ELF-1 (cell line): ENCODE measurements at places on chromosomes 2 and 18.

- DNase-seq = no peak
Observed at GRCh38 chr2:47062681-47063537, 92.2 kb downstream of the STPG4 start.

DNA sequence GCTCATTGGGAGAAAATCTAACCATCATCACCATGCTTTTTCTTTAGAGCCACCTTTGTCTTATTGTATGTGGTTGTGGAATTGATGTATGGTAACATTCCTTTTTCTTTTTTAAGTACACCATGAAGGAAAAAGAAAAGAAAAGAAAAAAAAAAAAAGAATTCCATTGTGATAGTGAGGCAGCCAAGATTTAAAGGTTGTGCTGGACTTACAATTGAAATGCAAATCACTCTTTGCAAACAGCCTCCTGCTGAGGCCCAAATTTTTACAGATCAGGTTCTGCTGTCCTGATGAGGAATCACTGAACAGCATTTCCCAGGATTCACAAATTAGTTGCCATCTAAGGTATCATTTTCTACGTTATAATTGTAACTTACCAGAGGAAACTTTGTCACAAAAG is 1101.0 kb upstream of the FANCL start:
- no peak for DNase-seq

DNA sequence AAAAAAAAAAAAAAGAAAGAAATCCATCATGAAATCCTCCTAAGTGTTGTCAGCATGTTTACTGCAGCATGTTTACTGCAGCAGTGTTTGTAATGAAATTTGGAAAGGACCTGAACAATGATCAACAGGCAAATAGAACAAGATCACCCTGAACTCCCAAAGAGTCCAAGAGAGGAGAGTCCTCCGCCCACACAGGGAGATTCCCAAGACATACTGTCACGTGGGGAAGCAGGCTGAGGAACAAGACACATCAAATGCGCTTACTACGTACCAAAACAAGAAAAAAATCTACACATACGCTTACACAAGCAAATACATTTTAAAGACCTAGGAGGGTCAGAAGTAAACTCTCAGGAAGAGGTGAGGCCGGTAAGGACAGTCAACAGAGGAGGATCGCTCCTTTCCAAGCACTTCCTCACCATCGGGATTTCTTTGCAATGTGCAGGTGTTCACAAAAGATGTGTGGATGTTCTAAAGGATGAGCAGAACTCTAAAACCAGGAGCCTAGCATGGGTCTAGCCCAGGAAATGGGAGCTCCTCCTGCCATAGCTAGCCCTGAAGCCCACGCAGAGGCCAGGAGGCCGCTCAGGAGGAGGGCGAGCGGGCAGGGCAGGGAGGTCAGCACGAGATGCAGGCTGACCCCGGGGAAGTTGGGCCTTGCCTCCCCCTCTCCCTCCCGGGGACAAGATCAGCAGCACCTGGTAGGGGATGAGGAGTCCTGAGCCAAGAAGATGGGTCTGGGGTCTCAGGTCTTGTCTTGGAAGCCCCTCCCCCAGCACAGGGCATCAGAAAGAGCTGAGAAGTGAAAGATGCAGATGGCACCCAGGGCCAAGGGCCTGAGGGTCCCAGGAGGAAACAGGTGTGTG is 66.4 kb downstream of the ZNF516 start:
- no peak for DNase-seq

- DNase-seq = no peak
Observed at GRCh38 chr2:64972876-64973275, 16.3 kb upstream of the SLC1A4 start.

- no peak for DNase-seq
Observed at GRCh38 chr2:130818809-130819208, 17.9 kb upstream of the ARHGEF4 start.

- no peak for DNase-seq
Observed at GRCh38 chr2:112147382-112148168, 9.4 kb downstream of the FBLN7 start.

DNA sequence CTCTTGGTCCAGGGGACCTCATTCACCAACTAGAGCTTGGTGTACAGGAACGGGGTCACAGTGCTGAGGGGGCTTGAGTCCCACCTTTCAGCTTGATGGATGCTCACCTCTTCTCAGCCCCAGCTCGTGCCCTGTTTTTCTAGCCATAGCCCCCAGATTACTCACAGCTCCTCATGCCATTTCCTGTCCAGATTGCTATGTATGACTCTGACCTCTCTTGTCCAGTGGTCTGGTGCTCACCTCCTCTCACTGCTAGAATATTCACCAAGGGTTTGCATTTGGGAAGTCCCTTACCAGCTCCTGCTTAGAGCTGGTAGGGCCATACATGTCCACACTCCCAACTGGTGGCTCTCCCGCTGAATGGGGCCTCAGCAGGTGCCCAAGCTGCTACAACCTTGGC is 5.9 kb downstream of the LBX2 start:
- no peak for DNase-seq

GRCh38 chr18:27540111-27540510 is 355.0 kb upstream of the CHST9 start:
- peak; percentile 66 for DNase-seq

GRCh38 chr2:229596796-229597195 is 117.6 kb downstream of the DNER start:
- no peak for DNase-seq

- DNase-seq = no peak
Observed at GRCh38 chr2:15554525-15555218, 6.5 kb downstream of the NBAS start.

DNA sequence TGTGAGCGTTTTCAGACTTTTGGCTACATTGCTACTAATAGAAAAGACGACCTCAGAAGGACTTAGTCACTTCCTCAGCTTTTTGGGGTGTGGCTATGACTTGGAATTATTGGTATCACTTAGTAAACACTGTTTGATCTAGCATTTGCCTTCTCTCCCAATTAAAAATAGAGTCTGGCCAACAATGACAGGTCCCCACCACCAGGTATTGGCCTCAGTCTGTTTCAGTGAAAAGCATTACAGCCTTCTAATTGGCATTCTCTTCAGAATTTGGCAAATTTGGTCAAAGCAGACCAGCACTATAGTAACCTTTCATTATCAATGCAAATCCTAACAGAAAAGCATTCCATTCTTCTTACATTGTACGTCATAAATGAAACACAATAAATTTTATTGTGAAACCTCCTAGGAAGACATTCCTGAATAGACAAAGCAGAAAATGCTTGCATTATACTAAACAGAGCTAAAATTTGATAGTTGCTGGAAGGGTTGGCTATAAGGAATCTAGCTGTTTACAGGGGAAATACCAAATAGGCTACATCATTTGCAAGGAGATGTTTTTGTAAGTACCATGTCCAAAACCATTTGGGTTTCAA is 613.9 kb downstream of the IRS1 start:
- no peak for DNase-seq

DNA sequence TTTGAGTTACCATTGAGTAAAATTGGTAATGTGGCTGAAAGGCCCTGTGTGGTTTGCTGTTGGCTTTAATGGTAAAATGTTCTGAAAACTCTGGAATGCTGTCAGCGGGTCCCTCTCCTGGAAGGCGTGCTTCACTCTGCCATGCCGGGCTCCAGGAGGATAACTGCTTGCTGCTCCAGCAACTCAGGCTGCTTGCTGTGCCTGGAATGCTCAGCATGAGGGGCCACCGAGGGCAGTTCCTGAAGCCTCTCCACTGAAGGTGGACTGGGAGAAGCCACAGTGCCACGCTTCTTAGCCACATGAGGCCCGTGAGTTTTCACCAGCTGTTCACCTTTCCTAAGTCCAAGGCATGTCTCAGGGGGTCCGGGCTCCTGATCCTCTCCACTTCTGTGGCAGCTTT is 90.4 kb upstream of the FAM110C start:
- DNase-seq = peak; percentile 21

DNA sequence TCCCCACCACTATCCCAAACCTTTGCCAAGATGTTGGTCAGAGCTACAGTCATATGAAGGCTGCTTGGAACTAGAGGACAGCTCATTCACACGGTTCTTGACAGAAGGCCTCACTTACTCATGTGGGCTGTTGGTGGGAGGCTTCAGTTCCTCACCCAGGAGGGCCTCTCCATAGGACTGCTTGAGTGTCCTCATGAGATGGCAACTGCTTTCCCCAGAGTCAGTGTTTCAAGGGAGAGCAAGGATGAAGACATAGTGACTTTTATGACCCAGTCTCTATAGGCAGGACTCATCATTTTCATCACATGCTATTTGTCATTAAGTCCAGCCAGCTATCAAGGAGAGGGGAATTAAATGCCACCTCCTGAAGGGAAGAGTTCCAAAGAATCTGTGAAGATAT is 33.4 kb upstream of the OLA1 start:
- DNase-seq = no peak

DNA sequence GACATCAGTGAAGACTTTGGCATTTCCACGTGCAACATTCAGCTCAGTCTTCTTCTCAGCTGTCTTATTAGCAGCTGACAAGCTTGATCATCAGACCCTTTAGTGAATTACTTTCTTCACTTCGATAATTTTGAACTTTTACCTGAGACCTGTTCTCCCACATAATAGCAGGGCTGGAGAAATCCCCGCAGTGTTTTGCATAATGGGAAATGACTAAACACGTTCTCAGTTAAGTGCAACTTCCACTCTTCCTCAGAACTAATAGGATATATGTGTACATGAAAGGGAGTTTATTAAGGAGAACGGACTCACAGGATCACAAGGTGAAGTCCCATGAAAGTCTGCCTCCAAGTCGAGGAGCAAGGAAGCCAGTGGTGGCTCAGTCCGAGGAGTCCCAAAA is 28.8 kb upstream of the MBP start:
- DNase-seq = no peak

- DNase-seq = no peak
Observed at GRCh38 chr2:9284521-9285297, 78.1 kb downstream of the ASAP2 start.

DNA sequence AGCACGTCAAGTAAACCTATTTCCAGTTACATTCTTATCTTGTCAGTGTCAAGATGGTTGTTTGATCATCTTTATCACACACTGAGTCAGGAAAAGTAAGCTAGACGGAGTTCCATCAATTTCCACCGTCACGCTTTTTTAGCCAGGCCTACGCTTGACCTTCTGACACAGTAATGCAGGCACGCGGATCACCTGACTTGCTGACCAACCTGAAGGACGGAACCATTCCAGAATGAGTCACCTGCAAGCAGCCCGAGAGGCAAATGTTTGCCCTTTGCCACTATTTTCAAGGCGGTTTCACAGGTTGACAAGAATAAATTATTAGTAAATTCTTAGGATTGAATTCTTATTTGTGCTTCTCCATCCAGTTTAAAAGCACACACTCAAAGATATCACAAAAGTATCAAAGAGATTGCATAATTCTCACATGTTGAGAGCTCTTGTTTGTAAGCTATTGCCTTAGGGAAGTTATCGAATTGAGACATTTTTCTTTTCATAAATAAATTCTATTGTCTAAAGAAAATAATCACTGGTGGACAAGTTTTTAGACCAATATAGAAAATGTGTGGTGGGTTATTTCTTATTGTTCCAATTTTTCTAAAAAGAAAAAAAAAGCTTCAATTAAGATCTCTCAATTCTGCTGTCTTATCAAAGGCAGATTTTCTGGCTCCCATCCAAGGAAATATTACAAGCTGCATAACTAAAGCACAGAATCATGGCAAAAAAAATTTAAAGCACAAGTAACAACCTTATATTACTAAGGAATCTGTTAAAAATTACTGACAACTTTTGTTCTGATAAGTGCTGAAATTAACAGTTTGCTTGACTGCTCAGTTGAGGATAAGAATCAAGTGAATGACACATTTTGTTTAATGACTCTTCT is 31.9 kb downstream of the UXS1 start:
- DNase-seq = no peak

DNA sequence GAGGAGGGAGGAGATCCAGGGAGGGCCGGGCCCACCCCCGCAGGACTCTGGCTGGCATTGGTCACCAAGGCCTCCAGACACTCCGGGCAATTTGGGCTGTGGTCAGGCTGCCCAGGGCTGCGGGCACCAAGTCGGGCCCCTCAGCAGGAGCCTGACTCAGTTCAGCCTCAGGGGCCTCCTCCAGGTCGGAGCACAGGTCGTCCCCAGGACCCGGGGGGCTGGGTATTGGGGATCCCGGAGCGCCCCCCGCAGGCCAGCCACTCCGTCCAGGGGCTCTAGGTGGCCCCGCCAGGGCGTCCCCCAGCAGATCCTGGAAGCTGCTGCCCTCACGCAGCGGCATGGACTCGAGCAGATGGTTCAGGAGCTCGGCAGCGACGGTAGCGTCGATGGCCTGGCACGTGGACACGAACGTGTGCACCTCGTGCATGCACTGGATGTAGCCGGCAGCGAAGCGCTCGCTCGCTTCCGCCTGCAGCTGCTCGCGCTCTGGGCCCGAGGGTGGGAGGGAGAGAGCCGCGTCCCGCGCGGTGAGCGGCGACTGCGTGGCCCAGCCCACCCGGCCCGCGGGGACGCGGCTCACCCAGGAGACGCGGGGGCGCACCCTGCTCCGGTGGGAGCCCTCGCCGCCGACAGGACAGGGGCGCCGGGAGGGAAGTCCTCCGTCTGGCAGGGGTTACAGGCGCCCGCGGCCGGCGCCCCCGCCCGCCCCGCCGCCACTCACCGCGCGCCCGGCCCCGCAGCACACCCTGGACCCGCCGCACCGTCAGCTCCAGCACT is 884 bp downstream of the HES6 start:
- no peak for DNase-seq

DNA sequence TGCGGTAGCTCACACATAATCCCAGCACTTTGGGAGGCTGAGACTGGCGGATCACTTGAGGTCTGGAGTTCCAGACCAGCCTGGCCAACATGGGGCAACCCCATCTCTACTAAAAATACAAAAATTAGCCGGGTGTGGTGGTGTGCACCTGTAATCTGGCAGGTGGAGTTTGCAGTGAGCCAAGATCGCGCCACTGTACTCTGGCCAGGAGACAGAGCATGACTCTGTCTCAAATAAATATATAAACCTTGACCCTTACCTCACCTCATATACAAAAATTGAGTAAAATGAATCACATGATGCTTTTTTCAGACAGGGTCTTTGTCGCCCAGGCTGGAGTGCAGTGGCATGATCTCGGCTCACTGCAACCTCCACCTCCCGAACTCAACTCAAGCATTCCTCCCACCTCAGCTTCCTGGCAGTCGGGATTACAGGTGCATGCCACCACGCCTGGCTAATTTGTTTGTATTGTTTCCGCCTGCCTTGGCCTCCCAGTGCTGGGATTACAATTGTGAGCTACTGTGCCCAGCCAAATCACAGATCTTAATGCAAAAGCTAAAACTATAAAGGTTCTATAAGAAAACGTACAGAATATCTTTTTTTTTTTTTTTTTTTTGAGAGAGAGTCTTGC is 25.3 kb downstream of the XPO1 start:
- DNase-seq = no peak

DNA sequence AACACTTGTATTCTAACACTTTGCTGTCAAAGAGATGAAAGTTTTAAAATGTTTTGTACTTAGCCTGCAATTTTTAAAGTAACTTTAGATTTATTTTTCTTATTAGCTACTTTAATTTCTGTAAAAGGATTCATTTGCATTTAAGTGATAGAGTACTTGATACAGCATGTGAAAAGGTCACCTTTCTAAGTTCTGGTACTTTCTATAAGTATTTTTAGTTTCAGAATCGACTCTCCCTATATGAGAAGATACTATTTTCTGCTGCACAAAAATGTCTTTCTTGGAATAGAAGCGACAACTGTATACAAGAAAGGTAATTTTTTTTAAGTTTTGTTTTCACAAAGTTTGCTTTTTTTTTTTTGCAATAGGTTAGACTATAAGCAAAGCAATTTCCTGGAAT is 72.9 kb downstream of the METTL8 start:
- no peak for DNase-seq
